ENCODE measurements at places on chromosomes 1 and 21.
A peak's percentile ranks its signal among the peaks of the same experiment; 100 is the strongest.

- DNase-seq = no peak
Measured at GRCh38 chr1:11058595-11059154, 1.1 kb downstream of the SRM start.

- no peak for DNase-seq
Measured at GRCh38 chr1:92503043-92503925, 16.6 kb upstream of the GFI1 start.

GRCh38 chr1:20290624-20291597 lies at the start of gene VWA5B1:
TSS of gene VWA5B1 (plus strand) at chr1:20290875. CDS start at chr1:20310602, 19,727 bp downstream.
- DNase-seq = no peak

DNA sequence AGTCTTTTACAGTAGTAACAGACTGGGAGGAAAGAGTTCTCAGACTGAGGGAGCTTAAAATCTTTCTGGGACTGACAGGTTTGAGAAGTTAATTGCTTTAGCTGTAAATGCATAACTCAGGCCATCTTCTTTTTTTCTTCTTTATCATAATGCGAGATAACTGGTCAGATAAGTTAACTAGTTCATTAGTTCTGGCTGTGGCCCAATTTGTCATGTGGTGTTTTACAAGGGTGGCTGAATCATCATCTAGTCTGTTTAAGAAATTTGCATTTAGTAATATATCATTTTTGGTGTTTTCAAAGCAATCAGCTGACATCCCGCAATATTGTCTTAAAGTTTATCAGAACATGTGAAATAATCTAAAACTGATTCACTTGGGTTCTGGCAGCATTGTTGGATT lies 14.0 kb downstream of the HSD3B2 start:
- no peak for DNase-seq

DNA sequence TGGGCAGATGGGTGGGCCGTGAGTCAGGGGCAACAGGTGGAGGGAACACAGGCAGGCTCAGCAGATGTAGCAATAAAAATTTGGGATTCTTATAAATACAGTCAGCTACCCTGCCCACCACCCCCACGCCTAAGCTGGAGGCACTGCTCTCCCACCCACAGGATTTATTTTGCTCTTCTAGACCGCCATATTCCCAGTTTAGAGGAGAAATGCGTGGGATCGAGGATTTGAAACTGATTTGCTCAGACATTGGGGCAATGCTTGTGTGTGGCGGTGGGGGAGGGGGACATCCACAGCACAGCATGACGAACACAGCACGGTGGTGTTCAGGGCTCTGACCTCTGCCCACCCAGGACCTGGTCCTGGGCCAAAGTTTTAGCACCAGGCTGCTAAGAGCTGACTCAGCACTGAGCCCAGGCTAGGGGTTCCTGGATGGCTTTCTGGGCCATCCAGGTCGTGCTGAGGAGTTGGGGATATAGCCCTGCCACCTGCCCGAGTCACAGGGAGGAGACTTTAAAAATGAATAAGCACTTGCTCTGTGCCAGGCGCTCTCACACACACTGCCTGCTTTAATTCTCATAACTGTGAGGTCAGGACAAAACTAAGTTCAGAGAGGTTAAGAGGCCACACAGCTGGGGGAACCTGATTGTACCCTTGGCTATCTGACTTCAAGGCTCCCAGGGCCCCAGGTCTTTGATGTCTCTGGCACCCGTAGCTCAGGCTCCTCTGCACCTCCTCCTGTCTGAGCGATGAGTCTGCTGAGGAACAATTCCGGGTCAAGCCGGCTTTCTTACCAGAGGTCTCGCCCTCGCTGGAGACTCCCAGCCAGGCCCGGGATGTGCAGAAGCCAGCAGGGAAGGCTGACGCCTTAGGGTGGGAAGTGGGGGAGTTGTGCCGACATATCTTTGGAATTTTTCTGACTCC lies 29.4 kb upstream of the CSF1 start:
- DNase-seq = no peak

DNA sequence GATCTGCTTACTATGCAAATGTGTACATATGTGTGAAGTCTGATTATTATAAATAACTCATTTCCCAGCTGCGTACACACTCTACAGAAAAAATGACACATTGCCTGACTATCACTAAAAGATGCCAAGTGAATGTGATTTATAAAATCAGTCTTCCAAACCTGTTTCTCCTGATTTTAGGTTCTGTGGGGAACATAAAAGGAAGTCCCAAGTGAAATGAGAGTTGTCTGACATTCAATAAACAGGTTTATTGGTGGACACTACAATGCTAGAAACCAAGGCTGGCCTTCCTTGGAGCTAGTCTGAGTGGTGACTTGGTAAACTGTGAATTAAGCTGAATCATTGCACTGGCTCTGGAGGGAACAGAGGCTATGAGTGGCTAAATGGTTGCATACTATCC lies 287.9 kb upstream of the ESRRG start:
- DNase-seq = no peak

GRCh38 chr1:163826500-163826899 lies 504.7 kb downstream of the NUF2 start:
- no peak for DNase-seq

- no peak for DNase-seq
Measured at GRCh38 chr1:14778898-14779865, 180.7 kb downstream of the KAZN start.

GRCh38 chr1:153945795-153946621 lies 510 bp downstream of the DENND4B start:
- no peak for DNase-seq

GRCh38 chr1:106956721-106957120 lies 99.8 kb upstream of the PRMT6 start:
- DNase-seq = no peak

GRCh38 chr1:45016767-45017166 lies 4.7 kb downstream of the UROD start:
- DNase-seq = no peak

- no peak for DNase-seq
Measured at GRCh38 chr1:33295023-33295422, 25.9 kb downstream of the A3GALT2 start.

GRCh38 chr1:91031081-91031480 lies 9.2 kb upstream of the ZNF644 start:
- no peak for DNase-seq

DNA sequence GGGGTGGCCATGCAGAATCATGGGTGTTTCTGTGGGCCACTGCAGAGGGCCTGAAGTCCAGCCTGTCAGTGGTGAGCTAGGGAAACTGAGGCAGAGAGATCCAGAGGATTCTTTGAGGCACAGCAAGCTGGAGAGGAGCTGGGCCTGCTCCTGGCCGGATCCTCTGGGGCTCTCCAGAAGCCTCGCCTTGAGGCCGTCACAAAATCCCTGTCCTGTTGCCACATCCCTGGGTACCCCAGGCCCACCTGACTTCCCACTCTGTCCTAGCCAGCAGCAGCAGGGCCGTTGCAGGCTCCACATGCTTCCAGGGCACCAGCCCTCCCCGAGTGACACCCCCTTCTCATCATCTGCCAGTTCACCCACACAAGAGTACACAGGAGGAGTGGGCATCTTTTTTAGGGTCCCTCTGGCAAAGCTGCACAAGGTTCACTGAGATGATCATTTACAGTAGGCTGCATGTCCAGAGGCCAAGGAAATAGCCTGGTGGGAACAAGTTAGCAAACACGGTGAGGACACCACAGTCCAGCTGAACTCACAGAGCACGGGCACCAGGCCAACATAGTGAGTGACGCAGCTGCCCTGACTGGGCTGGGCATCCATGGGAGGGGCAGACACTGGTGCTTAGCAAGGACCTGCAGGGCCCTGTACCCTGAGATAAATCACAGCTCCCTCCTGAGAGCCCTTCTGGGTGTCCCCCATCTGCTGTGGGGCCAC lies 25.1 kb upstream of the TSPEAR start:
- DNase-seq = no peak

DNA sequence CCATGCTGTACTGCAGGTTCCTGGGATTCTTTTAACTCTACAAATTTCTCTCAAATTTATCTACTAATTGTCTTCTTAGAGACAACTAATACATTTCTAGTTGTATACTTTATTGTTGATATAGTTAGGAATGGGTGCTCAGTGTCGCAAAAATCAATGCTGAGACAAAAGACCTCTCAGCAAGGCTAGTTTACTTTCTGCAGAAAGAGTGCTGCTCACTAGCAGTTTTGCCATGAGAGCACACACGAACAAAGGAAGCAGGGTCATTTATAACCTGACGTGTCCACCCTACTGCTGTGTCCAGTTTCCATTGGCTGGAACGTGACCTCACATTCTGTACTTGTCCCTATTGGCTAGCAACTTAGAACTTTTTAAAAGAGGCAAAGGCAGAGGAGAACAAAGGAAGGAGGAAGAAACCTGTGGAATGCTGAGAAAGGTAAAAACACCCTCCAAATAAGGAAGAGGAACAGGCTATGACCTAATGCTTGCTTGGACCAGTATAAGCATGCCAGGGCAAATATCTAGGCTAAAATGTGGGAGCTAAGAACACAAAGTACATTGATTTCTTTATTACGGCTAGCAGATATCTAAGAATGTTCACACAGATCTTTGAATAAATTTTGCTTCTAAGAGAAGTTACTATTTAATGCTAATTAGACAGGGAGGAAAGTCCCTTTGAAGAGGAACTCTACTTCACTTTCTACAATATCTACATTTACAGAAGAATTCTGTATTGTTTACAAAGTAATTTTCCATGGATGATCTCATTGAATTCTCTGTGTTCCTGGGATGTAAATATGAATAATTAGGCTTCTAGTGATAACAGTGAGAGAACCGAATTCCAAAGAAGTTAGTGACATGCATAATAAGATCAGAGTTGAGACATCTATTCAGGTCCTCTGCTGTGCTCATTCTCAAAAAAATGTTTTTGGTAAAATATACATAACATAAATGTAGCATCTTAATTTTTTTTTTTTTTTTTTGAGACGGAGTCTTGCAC lies 86.0 kb upstream of the MAP10 start:
- DNase-seq = no peak

GRCh38 chr1:210246447-210246846 lies 13.9 kb downstream of the SERTAD4 start:
- no peak for DNase-seq

GRCh38 chr1:59057211-59057694 lies 239.6 kb upstream of the FGGY start:
- DNase-seq = no peak

DNA sequence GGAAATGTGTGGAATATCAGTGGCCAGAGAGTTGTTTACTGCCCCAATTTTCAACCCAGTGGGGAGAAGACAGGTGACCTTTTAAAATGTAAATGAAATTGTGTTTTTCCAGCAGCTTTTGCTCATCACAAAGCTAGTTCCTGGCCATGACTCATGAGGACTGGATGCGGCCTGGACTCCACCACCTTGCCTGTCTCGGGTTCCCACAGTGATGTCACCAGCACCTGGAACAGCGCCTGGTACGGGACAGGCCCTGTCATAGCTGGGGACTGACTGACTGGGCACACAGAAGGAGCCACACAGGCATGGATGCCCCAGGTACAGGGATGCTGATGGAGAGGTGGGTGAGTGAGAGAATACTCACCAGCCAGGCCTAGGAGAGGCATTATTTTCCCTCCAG lies 277.1 kb downstream of the AJAP1 start:
- peak; percentile 38 for DNase-seq

DNA sequence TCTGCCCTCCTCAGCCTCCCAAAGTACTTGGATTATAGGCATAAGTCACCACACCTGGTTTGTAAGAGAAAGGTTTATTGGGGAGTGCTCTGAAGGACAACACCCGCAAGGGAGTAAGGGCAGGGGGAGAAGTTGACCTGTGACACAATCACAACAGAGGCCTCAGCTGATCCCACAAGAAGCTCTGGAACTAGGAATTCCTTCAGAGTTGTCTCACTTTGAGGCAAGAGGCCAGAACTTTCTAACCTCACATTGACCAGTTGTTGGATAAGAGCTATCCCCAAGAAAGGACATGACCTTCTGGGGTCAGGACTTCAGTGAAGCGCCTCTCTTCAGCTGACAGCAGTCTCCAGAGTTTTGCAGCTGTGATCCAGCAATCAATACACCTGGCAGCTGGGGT lies 27.4 kb upstream of the RC3H1 start:
- DNase-seq = no peak

- DNase-seq = no peak
Measured at GRCh38 chr1:14462851-14463250, 135.6 kb upstream of the KAZN start.

DNA sequence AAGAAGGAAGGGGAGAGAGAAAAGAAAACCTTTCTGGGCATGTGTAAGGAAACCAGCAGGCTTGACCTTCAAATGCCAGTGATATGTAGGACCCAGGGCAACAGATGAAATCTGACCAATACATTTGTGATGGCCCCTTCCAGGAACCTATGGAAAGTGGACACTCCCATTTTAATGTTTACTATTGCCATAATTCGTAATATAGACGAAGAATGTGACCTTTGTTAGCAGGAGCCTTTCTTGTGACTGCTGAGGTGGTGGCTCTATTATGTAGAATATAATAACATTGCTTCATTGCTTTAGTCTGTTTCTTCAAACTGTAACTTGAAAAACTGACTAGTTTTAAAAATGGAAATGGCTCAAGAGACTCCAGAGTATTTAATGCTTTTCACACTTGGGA lies 150.8 kb downstream of the MAGI3 start:
- no peak for DNase-seq

GRCh38 chr1:63148825-63149645 lies 173.3 kb upstream of the FOXD3 start:
- DNase-seq = no peak

- DNase-seq = no peak
Measured at GRCh38 chr1:12258272-12258671, 28.4 kb downstream of the VPS13D start.

GRCh38 chr1:187078916-187079315 lies 250.2 kb downstream of the PLA2G4A start:
- peak; percentile 18 for DNase-seq

- no peak for DNase-seq
Measured at GRCh38 chr1:194026422-194026821, 840.0 kb upstream of the B3GALT2 start.

- no peak for DNase-seq
Measured at GRCh38 chr1:55195521-55196233, 19.5 kb downstream of the USP24 start.

Data from cerebellar nuclear complex (tissue), 1 donor.